ENCODE measurements at places on chromosomes 7 and 10.

DNA sequence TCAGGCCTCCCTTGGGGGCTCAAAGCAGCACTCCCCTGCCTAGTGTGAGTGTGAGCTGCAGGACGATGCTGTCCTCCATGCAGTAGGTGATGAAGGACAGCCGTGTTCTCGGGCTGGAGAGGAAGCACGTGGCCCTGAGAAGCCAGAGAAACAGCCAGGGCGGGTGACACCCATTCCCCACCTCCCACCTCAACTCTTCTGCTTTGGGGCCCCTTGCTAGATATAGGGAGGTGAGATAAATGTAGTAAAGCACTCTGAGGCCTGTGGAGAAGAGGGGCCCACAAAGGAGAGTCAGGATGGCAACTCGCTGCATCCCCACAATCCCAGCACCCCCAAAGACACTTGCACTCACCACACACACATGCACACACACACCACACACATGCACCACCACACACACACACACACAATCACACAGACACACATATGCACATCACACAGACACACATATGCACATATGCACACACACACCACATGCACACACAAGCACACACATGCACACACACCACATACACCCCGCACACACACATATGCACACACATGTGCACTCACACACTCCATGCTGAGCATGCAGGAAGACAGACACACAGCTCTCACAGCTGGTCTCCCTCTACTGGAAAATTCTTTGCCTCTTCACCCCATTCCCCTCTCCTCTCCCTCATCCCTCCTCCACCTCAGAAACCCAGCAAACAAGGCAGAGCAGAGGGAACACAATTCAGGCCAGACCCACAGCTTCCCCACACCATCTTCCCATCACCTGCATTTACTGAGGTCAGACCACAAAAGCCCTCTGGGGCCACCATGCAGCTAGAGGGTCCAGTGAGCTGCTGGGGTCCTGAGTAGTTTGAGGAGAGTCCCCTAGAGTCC lies 30.5 kb downstream of the ANXA8 start:
- DNase-seq, result no peak

DNA sequence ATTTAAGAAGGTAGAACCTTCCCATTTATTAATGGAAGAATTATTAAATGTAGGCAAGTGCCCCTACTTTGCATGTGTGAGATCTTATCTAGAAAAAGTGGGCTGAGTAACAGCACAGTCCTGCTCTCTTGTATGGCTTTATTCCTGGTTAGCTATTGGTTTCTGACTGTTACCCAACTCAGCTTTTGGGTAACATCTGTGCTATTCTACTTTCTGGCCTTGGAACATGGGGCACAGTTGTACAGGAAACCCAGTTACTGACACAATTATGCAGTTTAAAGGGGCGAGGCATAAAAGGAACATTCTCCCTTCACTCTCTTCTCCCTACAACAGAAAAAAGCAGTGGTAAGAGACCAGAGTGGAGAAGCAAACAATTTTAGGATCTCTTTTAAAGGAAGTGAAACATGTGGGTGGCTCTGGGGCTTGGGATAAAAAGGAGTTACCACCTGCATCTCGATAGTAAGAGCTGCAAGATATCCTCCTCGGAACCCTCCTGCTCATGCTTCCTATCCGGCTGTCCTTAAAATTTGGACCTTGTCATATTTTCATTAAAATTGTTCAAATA lies 16.0 kb downstream of the NUDT5 start:
- DNase-seq, result no peak

DNA sequence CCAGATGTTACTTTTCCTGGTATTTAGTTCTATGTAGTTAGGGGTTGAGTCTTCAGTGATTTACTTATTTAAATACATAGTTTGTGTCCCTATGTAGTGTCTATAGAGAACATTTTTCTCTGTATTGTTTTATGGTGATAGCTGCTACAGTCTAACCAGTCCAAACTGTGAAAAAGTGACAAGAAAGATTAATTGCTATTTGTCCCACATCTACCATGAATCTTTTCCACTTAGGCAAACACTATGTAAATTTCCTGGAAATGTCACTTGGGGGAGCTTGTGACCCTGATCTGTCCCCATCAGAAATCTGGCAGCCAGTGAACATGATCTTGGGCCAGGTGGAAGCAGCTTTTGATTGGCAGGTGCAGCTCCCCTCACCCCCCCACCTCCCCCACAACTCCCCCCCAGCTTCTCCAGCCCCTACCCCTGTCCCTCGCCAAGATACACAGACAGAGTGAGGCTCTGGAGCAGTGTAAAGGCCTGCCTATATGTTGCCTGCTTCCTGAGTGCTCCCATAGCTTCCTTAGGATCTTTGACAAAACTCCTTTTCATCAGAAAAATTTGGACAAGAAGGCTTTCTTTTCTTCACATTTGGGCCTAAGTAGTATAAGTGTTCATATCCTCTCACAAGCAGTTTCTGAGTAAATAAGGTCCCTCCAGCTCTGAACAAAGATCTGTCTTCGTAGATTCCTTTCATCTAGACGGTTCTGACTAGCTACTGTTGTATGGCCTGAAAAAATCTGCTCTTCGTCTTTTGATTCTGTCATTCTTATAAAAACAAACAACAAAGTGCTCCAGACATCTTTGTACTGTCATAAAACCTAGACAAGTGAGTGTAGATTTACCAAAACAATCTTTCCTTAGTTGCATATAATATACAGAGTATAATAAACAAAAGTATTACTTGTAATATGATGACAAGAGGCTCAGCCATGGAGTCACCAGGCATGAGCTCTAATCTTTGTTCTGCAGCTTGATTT lies 31.5 kb upstream of the SLC13A1 start:
- no peak for DNase-seq

DNA sequence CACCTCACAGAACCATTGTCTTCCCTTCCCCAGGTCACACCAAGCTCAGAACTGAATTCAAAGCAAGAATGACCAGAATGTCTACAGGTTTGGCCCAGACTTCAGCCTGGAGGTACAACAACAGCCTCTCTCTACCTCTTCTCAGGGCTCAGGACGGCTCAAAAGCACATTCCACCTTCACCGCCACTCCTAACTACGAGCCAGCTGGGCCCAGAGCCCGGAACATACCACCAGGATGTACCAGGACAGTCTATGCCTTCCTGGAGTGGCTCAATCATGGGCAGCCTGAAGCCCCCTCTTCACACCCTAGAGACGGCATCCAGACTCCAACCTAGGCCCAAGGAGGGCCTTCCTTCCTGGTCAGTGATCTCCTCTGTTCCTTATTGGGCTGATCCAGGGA lies 41.6 kb downstream of the ANXA8 start:
- DNase-seq, result no peak

- no peak for DNase-seq
Observed at GRCh38 chr7:148290538-148290937, 300.0 kb upstream of the C7orf33 start.

- DNase-seq, result peak; percentile 83
Observed at GRCh38 chr10:22436893-22437619, 91.8 kb downstream of the SPAG6 start.

GRCh38 chr10:16381083-16381482 lies 55.7 kb upstream of the PTER start:
- no peak for DNase-seq

GRCh38 chr7:128954830-128955802 lies 17.4 kb downstream of the IRF5 start:
- DNase-seq, result no peak

DNA sequence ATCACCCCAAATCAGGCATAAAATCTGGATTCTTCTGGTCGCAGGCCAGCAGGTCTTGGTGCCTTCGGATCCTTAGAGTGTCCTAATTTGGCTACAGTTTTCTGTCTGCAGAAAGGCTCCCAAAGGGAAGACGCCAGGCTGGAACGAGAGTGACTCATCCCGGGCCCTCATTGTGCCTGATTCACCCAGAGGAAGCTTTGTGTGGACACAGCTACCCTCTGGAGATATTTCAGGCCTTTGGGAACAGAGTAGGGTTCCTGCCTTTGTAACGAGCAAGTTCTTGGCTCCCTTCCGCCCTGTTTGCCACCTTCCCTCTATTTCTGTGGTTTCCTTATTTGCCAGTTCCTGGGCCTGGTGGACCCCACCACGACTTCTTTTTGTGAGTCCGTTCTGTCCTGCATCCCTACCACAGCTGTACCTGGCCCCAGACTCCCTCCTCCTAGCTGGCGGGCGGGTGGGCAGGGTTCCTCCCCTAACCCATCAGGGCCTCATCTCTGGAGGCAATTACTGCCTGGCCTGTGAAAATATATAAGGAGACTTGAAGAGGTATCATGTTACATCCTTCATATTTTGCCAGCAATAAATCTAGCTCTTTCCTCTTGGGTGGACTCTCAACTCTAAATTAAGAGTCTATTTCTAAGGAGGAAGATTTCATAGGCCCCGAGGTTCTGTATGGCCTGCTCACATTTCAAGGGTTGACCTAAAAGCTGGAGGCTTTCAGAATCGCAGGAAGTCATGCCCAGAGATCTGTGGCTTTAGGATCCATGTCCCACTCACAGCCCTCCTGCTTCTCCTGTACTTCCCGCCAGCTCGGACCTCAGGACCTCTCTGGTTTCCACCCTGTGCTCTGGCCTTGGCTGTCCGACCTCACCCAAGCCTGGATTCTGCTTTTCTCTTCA lies 219.2 kb upstream of the ZNF32 start:
- no peak for DNase-seq

GRCh38 chr7:73533742-73534141 lies 11.6 kb upstream of the BAZ1B start:
- DNase-seq, result no peak

- no peak for DNase-seq
Observed at GRCh38 chr10:61096056-61096455, 152.1 kb upstream of the RHOBTB1 start.

GRCh38 chr10:48523820-48524758 lies 80.8 kb downstream of the ARHGAP22 start:
- no peak for DNase-seq

- no peak for DNase-seq
Observed at GRCh38 chr7:15503603-15504290, 58.1 kb downstream of the AGMO start.

- no peak for DNase-seq
Observed at GRCh38 chr7:106568002-106568679, 92.8 kb downstream of the CCDC71L start.

DNA sequence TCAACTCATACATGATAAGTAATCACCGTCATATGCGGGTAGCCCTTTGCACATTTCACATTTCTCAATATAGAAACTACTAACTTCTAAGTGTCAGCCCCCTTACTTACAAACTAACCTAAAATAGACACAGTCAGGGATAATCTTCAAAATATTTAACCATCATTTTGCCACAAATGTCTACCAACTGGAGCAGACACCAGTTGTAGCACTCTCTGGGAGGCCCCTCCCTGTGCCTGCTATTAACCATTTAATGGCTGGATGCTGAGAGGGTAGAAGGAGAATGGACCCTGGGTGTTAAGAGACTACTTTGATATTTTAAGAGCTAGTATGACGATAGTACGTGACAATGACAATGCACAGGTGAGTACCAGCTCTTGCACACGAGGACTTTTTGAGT lies 116.4 kb downstream of the SORBS1 start:
- no peak for DNase-seq

GRCh38 chr7:156842317-156842716 lies 50.7 kb downstream of the LMBR1 start:
- DNase-seq, result no peak

GRCh38 chr10:107144490-107144889 lies 20.0 kb downstream of the SORCS1 start:
- no peak for DNase-seq

DNA sequence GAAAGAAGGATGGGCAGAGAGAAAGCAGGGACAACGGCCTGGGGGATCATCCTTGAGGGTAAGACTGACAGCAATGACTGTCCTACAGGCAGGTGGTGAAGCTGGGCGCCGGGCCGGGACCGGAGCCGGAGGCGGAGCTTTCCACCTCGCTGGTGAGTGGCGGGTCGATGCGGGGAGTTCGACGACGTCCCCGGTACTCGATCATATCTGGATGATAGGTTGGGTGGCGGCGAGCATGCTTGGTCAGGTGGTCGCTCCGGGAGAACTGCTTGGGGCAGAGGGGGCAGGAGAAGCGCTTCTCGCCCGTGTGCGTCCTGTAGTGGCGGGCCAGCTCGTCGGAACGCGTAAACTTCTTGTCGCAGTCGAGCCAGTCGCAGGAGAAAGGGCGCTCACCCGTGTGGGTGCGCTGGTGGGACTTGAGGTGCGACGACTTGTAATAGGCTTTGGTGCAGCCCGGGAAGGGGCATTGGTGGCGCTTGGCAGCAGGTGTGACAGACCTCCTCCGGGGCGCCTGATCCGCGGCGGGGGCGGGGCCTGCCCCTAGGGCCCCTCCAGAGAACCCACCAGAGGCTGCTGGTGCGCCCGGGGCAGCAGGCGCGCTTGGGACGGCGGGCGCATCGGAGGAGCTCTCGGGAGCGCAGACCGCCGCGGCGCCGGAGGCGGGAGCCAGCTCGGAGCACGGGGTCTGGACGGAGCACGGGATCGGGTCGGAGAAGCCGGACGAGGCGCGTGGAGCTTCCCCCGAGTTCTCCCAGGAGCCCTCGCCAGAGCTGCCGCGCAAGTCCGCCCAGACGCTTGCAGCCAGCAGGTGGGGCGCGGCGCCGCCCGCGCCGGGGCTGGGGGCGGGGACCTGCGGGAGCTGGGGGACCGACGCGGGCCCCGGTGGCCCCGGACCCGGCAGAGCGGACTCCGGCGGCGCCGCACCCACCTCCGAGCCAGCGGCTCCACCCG lies 752 bp downstream of the KLF14 start:
- no peak for DNase-seq

DNA sequence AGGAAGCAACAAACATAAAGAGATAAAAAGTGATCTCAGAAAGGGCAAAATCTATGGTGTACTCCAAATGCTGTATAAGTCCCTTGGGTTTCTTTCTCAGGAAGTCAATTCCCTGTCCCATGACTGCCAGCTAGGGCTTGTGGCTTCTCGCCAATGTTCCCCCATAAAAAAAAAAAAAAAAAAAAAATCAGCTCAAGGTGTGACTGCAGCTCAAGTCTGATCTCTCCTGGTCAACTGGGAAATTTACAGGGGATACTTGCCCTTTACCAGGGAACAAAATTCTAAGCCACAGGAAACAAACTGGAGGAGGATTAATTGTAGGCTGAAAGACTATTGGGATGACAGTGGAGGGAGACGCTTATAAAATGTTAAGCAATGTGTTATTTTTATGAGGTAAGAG lies 76.0 kb downstream of the PCGF5 start:
- no peak for DNase-seq

- DNase-seq, result no peak
Observed at GRCh38 chr7:107744345-107744750, 406 bp downstream of the CBLL1 start.

DNA sequence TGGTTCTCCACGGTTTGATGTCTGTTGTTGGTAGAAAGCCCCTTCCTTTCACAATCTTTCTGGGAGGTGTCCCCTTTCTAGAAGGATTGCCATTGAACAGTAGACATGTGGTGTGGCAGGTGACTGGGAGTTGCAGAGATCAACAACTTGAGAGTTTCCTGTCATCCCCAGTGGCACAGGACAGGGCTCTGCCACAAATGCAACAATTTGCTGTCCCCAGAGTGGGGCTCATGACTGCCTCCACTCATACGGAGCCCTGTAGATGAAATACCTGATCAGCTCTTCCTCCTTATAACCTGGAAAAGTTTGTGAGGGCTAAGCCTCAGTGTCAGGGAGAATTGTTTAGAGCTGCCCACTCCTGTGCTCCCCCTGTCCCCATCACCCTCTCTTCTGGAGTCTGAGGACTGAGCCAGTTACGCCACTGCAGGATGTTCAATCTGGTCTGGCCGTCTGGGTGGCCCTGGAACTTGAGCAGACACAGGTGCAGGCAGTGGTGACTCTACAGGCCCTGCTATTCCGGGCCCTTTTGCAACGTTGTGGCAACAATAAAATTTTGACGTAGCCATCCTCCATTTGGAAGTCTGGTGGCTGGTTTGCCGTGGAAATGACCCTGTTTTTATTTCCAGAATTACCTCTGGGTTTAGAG lies 6.5 kb downstream of the DBNL start:
- no peak for DNase-seq

GRCh38 chr10:112286837-112287818 lies 3.9 kb downstream of the TECTB start:
- peak; percentile 24 for DNase-seq
